ENCODE measurements at places on chromosomes 1 and 21.

DNA sequence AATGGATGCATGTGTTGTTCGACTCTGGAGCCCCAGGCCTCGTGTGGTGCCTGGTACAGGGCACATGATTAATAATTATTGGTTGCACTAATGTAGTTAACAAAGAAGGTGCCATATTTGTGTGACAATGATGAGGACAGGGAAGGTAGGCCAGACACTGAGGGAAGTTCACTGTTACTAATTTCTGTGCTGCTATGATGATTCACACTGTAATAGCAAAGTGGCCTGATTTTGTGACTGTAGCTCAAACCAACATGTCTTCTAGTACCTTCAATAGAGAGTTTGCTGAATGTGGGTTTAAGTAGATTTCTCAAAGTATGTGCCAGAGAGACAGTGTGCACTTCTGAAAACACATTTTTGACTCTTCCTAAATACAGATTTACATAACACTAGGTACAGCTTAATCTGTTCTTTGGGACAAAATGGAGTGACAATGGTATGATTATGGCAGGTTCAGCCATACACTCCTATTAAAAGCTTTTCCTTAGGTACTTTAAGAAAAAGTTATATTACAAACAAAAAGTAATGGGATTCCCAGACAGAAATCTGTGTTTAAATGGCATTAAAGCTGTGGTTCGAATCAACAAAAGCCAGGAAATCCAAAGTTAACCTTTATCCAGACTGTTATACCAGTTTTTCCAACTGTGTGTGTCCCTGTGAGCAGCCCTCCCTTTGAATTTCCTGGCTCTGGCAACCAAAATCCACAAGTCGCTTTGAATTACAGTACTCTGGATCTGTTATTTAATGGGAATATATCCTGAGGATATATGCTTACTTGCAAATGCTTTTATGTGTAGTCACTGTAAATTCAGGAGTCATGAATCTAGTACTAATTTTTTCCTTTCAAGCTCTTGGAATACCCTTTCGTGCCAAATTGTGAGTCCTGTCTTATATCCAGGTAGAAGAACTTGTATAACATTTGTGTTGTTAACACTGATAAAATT is 277.1 kb upstream of the SGIP1 start:
- DNase-seq, result no peak

DNA sequence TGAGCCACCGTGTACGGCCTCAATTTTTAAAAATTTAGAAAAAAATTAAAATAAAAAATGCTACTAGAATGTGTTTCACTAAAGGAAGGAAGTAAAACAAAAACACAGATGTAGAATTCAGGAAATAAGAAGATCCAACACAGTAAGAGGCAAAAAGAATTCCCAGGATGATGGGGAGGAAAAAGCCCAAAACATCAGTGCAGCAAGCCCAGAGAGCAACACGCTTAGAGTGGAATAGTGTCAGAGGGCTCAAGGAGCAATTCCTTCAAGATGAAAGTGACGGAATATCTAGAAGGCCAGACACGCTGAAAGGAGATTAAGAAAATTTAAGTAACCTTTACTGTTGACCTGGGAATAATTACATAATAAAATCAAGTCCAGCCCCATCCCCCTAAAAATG is 80.4 kb downstream of the DAP3 start:
- DNase-seq, result no peak

GRCh38 chr1:6775261-6776043 is 9.8 kb upstream of the CAMTA1 start:
- no peak for DNase-seq

- no peak for DNase-seq
Measured at GRCh38 chr1:117198097-117198496, 12.6 kb downstream of the VTCN1 start.

DNA sequence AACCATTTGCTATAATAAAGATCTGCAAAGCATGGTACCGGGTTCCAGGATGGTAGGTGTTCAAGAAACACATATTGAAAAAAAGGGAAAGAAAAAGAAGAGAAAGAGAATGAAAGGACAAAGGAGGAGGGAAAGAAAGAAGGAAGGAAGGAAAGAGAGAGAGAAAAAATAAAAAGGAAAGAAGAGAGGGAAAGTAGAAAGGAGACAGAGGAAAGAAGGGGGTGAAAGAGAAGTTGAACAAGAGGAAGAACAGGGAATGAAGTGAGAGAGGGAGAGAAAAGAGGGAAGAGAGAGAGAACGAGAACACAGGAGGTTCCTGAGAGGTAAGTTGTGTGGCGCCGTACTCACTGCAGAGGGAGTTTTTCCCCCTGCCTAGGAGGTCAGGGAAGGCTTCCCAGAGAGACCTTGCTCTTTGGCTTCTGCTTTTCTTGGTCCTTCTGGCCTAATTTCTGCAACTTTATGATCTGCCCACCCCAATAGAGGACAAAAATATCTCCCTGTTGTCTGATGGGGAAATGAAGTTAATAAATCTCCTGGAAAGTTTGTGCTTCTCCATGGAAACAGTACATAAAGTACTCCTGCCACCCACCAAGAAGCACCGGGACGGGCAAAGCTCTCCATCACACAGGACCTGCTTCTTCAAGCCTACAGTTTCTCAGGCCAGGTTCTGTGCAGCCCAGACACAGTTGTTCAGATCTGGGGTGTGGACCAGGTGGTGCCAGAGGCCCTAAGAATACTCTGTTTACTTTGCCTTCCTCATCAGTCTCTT is 124.8 kb downstream of the ROR1 start:
- no peak for DNase-seq
